Nasal cavity respiratory epithelium epithelial cell of viscerocranial mucosa (primary cell): ENCODE measurements at places on chromosomes 1 and 21. TPM values are rescaled to one million over a fixed set of nuclear protein-coding genes. Genes with fewer than 3 reads are reported as not detected.

The VHLL gene
- 0.57 TPM in 1 of 2 replicates, not detected in the other for total RNA-seq

The AADACL3 gene
- total RNA-seq: not detected in 2 replicates

The GATAD2B gene
- 3.1 and 8.0 TPM in 2 replicates for total RNA-seq

The HSPB7 gene
- total RNA-seq: not detected in 2 replicates

The SLFNL1 gene
- total RNA-seq: under 0.01 and 0.21 TPM in 2 replicates

The IFI44L gene
- 0.78 and 2.7 TPM in 2 replicates for total RNA-seq

The GUCA2B gene
- not detected in 2 replicates for total RNA-seq

The TDRD5 gene
- total RNA-seq: under 0.01 TPM in 1 of 2 replicates, not detected in the other

The TEKT2 gene
- under 0.01 and 0.14 TPM in 2 replicates for total RNA-seq

The TRIM45 gene
- 1.0 and 3.8 TPM in 2 replicates for total RNA-seq

The KLHL17 gene
- 3.1 and 7.7 TPM in 2 replicates for total RNA-seq

The ORC1 gene
- total RNA-seq: 0.14 and 0.34 TPM in 2 replicates

The FCRL1 gene
- not detected in 2 replicates for total RNA-seq

The TNFRSF1B gene
- total RNA-seq: 0.07 TPM in 1 of 2 replicates, not detected in the other

The LORICRIN gene
- not detected in 2 replicates for total RNA-seq

The LCE1B gene
- not detected in 2 replicates for total RNA-seq

The OR10J1 gene
- not detected in 2 replicates for total RNA-seq

The CD1C gene
- total RNA-seq: not detected in 2 replicates

The NHLH1 gene
- total RNA-seq: 0.07 TPM in 1 of 2 replicates, not detected in the other

The GBP6 gene
- 29.4 and 82.7 TPM in 2 replicates for total RNA-seq

The CFHR3 gene
- 0.14 TPM in 1 of 2 replicates, not detected in the other for total RNA-seq

The LRIF1 gene
- 21.2 and 22.5 TPM in 2 replicates for total RNA-seq

The EPHB2 gene
- total RNA-seq: 3.4 and 83.6 TPM in 2 replicates

The C1QTNF12 gene
- total RNA-seq: 0.93 and 1.4 TPM in 2 replicates

The CFH gene
- total RNA-seq: 30.4 and 53.4 TPM in 2 replicates

The GBP3 gene
- 8.9 and 32.0 TPM in 2 replicates for total RNA-seq

The ZNF695 gene
- 0.21 and 0.68 TPM in 2 replicates for total RNA-seq
